ENCODE measurements at places on chromosomes 2 and 18.

DNA sequence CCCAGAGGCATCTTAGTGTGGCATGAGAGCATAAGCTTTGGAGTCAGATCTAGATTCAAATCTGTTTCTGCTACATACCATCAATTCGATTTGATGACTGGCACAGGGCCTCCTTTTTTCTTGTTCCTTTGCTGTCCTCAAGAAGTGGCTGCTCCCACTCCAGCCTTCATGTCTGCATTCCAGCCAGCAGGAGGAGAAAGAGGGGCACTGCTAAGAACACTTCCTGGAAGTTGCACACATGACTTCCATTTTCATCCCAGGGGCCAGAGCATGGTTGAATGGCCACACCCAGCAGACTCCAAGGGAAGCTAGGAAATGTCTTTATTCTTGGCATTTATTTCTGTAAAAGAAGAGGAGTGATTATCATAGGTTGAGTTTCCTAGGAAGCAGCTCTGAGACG, 50.4 kb downstream of the EML6 start:
- DNase-seq, result peak; percentile 19

- no peak for DNase-seq
Observed at GRCh38 chr2:8488001-8488738, 193.7 kb upstream of the ID2 start.

GRCh38 chr18:10475654-10476291, 21.3 kb downstream of the APCDD1 start:
- no peak for DNase-seq

- DNase-seq, result no peak
Observed at GRCh38 chr2:229914171-229914570, 7.6 kb downstream of the TRIP12 start.

DNA sequence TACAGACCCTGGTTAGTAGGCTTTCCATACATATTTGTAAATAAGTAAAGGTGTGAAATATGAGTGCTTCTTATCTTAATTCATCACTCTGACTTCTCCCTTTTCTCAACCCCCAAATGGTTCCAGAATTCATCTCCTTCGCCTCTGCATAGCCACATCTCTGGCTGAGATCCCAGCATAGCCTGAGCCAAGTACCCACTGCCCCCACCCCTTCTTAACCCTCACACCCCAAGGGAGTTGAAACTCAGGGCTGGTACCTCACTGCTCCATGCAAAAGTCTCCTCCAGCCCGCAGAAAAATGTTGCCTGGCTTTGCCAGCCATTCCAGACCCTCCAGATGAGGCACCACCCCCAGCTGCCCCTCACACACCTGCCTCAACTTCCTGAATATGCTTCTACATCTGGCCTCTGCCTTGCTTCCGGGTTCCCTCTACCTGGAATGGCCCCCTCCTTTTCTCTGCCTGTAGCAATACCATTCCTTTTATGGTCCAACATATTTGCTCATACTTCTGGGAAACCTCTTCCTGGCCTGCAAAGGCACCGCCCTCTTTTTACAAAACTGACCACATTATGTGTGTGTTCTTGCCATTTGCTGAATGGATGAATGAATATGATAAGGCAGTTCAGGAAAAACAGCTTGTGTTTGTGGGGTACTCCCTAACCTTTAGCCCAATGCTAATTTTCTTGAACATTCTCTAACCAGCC, 112.8 kb downstream of the CELF4 start:
- DNase-seq, result no peak

- DNase-seq, result no peak
Observed at GRCh38 chr2:230872968-230873660, 8.4 kb downstream of the ITM2C start.

- no peak for DNase-seq
Observed at GRCh38 chr2:21687589-21687988, 563.8 kb downstream of the TDRD15 start.

GRCh38 chr18:74275736-74276135, 16.0 kb downstream of the CYB5A start:
- DNase-seq, result no peak

GRCh38 chr2:230809677-230810251, 55.0 kb upstream of the ITM2C start:
- peak; percentile 33 for DNase-seq

- no peak for DNase-seq
Observed at GRCh38 chr2:39479696-39480095, 42.6 kb upstream of the MAP4K3 start.

DNA sequence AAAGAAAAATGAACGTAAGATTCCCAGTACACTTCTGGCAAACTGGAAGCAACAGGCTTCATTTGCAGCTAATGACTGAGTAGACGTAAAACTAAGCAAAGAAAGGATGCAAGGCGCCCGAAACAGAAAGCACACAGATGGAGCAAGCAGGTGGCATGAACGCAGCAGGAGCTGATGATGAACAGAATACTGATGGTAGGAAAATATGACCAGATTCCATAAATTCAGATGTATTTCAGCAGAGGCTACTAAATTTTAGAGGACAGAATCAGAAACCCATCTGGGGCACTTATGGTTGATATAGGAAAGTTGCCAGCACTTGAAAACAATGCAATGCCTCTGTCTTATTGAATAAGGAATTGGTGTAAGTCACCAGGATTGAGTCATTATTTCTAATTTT, 658.7 kb upstream of the LINC00305 start:
- DNase-seq, result no peak

DNA sequence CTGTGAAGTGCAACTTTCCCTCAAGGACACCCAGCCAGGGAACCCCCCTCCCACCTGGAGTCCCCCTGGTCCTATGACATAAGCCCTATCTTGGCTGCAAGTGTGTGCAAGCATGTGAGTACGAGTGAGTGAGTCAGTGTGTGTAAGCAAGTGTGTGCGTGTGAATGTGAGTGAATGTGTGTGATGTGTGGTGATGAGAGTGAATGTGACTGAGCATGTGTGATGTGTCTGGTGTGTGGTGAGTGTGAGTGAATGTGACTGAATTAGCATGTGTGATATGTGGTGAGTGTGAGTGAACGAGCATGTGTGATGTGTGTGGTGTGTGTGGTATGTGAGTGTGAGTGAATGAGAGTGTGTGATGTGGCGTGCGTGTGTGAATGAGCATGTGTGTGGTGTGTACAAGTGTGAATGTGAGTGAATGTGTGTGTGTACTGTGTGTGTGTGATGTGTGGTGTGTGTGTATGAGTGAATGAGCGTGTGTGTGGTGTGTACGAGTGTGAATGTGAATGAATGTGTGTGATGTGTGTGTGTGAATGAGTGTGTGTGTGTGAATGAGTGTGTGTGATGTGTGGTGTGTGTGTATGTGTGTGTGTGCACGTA, 68.8 kb upstream of the SMAD7 start:
- no peak for DNase-seq

DNA sequence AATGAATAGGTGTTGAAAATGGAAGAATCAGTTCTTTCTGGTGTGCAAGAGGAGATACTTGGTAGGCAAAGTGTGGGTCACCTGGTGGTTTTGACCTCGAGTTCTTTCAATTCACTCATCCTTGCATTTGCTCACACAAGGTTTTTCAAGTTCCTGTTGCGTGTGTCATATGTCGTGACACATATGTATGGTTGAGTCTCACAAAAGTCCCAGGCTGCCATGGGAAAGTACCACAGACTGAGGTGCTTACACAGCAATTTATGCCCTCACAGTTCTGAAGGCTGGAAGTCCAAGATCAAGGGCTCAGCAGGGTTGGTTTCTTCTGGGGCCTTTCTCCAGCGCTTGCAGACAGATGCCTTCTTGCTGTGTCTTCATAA, 64.4 kb downstream of the NCK2 start:
- DNase-seq, result no peak

GRCh38 chr2:9480157-9480556, 5.8 kb downstream of the IAH1 start:
- no peak for DNase-seq

- no peak for DNase-seq
Observed at GRCh38 chr2:187654535-187654934, 100.3 kb upstream of the TFPI start.

Data from ACHN (cell line).